ENCODE measurements at places on chromosomes 7 and 10.
A peak's percentile ranks its signal among the peaks of the same experiment; 100 is the strongest.

DNA sequence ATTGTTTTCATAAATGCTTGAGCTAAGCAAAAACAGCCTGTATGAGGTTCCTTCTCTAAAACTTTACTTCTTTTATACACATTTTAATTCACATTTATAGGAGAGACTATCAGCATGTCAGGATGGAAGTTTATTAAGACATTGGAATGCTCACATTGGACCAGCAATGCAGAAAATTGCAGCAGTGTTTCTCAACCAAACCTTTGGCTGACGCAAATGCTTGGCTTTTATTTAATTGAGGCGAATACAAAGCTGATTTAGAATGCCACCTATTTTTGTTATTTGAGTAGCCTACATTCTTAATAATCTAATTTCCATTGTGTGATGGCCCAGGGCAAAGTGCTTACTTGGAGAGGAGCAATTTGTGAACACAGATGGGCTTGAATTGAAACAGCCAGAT is 283.2 kb downstream of the ARL4A start:
- no peak for DNase-seq

- DNase-seq: no peak
Observed at GRCh38 chr7:45112648-45113047, 1.2 kb upstream of the TBRG4 start.

DNA sequence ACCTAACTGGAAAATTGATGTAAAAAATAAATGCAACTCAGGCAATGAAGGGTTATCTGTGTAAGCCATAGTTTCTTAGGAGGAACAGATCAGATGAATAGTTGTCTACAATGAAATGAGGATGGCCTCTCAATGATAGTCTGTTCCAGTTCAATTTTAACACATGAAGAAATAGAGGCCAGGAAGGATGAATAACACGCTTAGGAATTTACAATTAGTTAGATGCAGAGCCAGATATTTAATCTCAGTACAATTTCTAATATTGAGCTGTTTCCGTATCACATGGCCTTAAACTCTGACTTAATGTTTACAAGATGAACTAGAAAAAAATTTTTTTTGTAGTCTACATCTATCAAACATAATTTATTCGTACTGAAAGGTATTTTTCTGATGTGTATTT is 176.6 kb downstream of the GALNT11 start:
- DNase-seq: no peak

- DNase-seq: no peak
Observed at GRCh38 chr7:32330602-32331001, 159.6 kb downstream of the LSM5 start.

DNA sequence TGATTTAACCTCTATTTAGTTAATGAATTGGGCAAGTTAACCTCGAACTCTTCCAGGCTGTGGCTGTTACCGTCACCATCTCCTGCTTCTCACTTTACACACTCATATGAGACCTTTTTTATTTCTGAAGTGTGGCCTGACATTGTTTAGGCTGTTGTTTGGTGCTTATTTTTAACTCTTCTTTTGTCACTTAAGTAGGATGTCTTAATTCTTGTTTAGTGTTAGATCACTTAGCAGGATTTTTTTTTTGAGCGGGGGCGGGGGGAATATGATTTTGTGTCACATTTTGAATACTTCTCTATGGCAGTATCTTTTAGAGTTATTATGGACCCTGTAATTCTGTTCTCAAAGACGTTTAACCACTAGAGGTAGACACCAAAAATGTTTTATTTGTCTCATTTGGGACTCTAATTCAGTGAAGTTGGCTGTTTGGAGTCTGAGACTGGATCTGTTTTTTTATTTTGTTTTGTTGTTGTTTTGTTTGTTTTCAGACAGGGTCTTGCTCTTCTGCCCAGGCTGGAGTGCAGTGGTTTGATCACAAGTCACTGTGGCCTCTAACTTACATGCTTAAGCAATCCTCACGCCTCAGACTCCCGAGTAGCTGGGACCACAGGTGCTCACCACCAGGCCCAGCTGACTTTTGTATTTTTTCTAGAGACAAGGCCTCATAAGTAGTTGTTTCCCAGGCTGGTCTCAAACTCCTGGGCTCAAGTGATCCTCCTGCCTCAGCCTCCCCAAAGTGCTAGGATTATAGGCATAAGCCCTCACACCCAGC is 73.5 kb downstream of the CUX1 start:
- DNase-seq: peak; percentile 66

GRCh38 chr10:102001435-102002068 is 54.4 kb downstream of the ARMH3 start:
- peak; percentile 85 for DNase-seq

GRCh38 chr7:37000511-37000910 is 276.2 kb upstream of the AOAH start:
- DNase-seq: no peak

GRCh38 chr10:391305-391704 is 256.1 kb downstream of the ZMYND11 start:
- no peak for DNase-seq

DNA sequence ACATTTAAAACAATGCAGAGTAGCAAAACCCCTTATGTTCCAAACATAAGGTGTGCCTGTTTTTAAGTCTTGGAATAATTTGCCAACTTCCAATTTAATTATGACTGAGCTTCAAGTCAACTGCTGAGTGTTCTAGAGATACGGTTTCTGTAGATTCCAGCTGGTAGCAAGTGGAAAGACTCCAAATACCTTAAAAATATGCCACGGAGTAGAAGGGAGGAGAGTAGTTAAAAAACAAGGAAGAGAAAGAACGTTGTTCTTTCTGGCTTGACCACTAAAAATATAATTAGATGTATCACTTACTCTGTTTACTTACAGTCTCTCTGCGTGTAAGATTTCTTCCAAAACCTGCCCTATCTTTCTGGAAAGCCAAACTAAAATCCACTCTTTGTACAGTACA is 24.5 kb upstream of the ABLIM1 start:
- no peak for DNase-seq

GRCh38 chr7:155284496-155285274 is 13.0 kb upstream of the INSIG1 start:
- DNase-seq: no peak

- no peak for DNase-seq
Observed at GRCh38 chr10:109977382-109977806, 30.4 kb upstream of the ADD3 start.

GRCh38 chr7:98204670-98205069 is 6.6 kb upstream of the BHLHA15 start:
- no peak for DNase-seq

All from suppressor macrophage treated with lipopolysaccharide for 1 hour (primary cell).